ENCODE measurements at places on chromosomes 13 and 19.
A peak's percentile ranks its signal among the peaks of the same experiment; 100 is the strongest.

DNA sequence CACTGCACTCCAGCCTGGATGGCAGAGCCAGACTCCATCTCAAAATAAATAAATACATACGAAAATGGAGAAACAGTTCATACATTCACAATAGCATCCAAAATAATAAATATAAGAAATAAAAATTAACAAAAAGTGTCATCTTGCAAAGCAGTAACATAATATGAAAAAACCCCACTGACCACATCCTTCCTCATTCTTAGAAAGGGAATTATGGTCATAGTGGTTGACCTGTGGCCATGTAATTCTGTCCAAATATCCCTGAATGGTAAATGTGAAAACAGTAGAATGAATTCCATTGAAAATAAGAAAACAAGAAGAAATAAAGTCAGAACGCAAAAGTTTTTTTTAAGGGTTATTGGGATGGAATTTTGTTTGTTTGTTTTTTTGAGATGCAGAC is 7.0 kb upstream of the CDC42EP5 start:
- DNase-seq, result no peak

GRCh38 chr19:55753401-55753800 is 5.5 kb upstream of the RFPL4A start:
- DNase-seq, result no peak

- DNase-seq, result peak; percentile 86
Observed at GRCh38 chr19:31330761-31331160, 18.5 kb downstream of the TSHZ3 start.

GRCh38 chr19:58572818-58573657 is at the start of gene MZF1:
MZF1 (minus strand) TSS chr19:58573335; CDS start chr19:58571389, 1,946 bp downstream.
- peak; percentile 100 for DNase-seq

- no peak for DNase-seq
Observed at GRCh38 chr19:50720181-50720920, 749 bp upstream of the SHANK1 start.

GRCh38 chr13:42883142-42883541 is 101.8 kb downstream of the FAM216B start:
- no peak for DNase-seq

DNA sequence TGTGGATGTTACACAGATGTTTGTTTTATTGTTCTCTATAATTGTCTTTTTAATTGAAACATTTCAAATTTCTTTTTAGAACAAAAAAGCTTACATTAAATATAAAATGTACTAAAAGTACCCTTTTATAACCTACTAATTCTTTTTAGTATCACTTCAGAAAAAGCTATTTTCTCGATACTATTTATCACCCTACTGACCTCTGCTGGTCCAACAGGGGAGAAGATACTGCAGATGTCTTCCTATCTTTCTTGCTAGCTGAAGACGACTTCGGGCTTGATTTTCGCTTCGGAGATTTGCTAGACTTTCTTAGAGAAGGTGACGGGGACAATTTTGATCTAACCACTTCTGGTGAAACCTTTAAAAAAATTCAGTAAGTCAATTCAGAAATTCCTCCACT is 42.4 kb downstream of the ZC3H13 start:
- DNase-seq, result no peak

- no peak for DNase-seq
Observed at GRCh38 chr13:40272776-40273139, 393.7 kb downstream of the FOXO1 start.

DNA sequence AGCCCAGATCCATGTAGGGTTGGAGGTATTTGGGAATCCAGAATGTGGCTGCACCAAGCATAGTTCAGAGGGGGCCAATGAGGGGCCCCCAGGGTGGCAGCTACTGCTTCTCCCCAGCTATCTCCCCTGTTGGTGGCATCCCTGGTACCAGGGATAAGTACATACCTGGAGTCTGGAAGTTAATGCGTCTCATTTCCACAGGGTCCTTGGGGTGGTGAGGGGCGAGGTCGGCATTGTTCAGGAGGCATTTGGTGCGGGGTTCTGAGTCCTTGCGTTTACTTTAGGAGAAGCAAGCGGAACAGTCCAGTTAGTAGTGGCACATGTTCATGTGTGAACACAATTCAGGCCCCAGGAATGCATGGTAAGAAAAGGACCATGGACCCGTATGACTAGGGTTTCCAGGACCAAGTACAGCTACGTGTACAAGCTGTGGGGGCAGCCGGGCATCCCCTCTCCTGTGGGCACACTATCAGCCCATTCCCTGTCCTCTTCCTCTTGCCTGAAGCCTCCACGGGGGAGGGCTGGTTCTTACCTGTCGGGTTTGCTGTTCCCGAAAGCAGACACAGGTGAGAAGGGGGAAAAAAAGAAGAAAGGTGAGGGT is 122.3 kb downstream of the PTPRS start:
- DNase-seq, result peak; percentile 76

- DNase-seq, result no peak
Observed at GRCh38 chr19:44585371-44586133, 27.8 kb upstream of the IGSF23 start.

DNA sequence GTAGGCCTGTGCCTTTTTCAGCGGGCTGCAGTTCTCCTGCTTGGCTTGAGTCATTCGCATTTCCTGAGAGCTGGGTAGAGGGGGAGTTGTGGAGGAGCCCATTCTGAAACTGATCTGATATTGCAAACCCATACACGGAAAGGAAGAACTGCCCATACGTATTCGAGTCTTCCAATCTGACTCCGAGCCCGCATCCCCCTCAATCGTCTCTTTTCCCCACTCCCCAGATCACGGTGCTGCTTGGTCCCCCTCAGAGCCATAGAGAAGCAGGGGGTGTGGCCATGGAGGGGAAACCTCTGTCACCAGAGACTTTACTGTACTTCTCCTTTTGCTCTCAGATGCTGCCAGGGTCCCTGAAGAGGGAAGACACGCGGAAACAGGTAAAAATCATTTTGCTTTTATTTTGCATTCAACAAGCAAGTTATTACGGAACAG is at the start of gene CD22:
CD22 (plus strand) TSS at position 337 of the 435 bp plus-strand sequence. CDS start 2,854 bp downstream, outside the sequence.
- no peak for DNase-seq

DNA sequence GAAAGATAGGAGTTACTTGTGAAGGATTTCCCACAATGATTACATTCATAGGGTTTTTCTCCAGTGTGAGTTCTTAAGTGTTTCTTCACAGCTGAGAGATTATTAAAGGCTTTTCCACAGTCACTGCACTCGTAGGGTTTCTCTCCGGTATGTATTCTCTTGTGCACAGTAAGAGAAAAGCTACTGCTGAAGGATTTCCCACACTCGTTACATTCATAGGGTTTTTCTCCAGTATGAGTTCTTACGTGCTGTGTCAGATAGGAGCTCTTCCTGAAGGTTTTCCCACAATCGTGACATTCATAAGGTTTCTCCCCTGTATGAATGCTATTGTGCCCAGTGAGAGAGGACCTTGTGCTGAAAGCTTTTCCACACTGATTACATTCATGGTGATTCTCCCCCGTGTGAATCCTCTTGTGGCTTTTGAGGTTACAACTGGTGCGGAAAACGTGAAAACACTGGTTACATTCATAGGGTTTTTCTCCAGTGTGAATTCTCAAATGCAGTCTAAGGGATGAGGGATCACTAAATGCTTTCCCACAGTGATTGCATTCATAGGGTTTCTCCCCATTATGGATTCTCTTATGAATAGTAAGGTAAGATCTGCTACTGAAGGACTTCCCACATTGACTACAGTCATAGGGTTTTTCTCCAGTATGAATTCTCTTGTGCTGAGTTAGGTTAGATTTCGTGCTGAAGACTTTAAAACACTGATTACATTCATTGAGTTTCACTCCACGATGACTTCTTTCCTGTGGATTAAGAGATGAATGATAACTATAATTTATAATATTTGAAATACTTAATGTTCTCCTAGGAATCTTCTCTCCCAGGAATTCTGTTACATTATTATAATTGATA is 20.6 kb downstream of the ZNF558 start:
- no peak for DNase-seq

- DNase-seq, result no peak
Observed at GRCh38 chr19:45825917-45826893, 11.1 kb upstream of the RSPH6A start.

DNA sequence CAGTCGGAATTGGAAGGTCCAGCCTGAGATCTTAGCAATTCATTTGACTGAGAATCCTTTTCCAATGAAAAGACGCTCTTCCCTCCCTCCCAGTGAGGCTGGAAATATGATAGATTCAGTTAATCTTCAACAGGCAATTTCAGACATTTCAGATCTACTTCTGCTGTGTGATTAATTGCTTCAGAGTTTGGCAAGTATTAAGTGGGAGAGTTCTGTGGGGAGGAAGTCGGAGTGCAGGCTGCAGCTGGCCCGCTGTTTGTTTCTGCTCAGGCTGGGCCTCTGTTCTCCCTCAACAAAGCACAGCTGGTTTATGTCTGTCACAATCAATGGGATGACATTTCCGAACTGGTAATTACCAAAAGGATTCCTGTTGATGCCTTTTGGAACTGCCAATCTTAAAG is 178.2 kb downstream of the NDFIP2 start:
- no peak for DNase-seq

- DNase-seq, result no peak
Observed at GRCh38 chr13:33775339-33776108, 42.4 kb upstream of the RFC3 start.

GRCh38 chr19:54481326-54481930 is 8.3 kb upstream of the CDC42EP5 start:
- no peak for DNase-seq

GRCh38 chr13:110471833-110472162 is 89.7 kb downstream of the RAB20 start:
- no peak for DNase-seq

DNA sequence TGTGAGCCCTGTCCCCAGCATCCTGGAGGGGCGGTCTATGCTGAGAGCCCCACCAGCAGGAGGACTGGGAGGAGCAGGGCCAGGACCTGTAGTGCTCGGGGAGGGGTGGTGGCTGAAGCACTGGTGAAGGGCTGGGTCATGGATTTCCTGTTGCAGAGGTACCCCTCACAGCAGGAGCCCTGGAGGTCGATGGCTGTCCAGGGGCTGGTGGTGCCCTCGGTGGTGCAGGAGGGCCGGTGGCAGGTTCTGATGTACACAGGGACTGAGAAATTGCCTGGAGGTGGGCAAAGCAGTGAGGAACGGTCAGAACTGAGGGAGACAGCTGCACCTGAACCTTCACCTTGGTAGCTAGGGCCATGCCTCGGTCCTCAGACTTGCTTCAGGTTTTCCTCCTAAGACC is 4.7 kb downstream of the LYPD5 start:
- peak; percentile 73 for DNase-seq

GRCh38 chr13:74919914-74920313 is 562.1 kb downstream of the TBC1D4 start:
- DNase-seq, result no peak

- no peak for DNase-seq
Observed at GRCh38 chr19:41206926-41207750, 11.9 kb upstream of the AXL start.

DNA sequence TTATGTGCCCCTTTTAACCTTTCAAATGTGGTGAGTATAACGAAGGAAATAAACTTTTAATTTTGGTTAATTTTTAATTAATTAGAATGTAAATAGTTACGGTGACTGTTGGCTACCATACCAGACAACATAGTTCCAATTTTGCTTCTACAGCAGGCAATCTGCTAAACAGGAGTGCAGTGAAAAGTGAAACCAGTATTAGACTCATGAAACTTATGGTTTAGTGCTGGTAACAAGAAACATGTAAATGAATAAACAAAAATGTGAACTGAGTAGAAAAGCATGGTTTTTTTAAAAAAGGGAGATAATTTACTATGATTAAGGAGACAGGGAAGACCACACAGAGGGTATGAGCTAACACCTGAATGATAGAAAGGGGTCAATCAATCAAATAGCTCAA is 478.4 kb downstream of the PCDH9 start:
- DNase-seq, result no peak

- DNase-seq, result no peak
Observed at GRCh38 chr13:92807353-92807752, 419.3 kb upstream of the GPC6 start.

GRCh38 chr13:73372666-73373627 is 314.1 kb downstream of the KLF5 start:
- DNase-seq, result no peak

- DNase-seq, result no peak
Observed at GRCh38 chr13:103097366-103097928, 31.2 kb upstream of the SLC10A2 start.

DNA sequence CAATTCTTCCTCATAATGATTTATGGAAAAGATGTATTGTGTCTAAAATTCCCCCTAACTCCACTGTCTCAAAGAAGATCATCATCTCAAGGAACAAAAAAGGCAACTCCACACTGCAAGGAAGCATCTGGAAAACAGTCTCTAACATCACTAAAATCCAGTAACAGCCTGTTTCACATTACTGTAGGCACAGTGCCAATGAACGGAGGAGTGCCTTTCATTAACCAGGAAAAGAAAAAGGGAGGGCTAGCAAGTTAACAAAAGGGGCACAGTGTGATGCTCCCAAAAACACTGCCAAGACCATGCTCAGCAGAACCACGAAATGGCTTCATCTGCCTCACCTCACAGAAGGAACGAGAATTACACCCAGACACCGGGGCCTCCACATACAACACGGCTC is 8.5 kb downstream of the TMTC4 start:
- DNase-seq, result no peak

DNA sequence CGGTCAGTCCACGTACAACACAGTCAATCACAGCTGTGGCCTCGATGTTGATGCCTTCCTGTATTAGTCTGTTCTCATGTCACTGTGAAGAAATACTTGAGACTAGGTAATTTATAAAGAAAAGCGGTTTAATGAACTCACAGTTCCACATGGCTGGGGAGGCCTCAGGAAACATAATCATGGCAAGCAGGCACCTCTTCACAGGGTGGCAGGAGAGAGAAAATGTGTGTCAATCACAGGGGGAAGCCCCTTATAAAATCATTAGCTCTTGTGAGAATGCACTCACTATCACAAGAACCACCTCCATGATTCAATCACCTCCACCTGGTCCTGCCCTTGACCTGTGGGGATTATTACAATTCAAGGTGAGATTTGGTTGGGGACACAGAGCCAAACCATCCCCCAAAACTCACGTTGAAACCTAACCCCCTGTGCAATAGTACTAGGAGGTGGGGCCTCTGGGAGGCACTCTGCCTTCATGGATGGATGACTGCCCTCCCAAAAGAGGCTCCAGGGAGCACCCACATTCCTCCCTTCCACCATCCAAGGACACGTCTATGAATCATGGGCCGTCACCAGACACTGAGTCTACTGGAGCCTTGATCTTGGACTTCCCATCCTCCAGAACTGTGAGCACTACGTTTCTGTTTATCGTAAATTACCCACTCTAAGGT is 2.3 kb upstream of the PROZ start:
- DNase-seq, result no peak

- no peak for DNase-seq
Observed at GRCh38 chr19:6412447-6413091, 12.0 kb downstream of the KHSRP start.

- peak; percentile 95 for DNase-seq
Observed at GRCh38 chr19:17947815-17948513, 15.1 kb downstream of the CCDC124 start.

GRCh38 chr13:39364947-39365468 is 238.0 kb downstream of the LHFPL6 start:
- no peak for DNase-seq

- no peak for DNase-seq
Observed at GRCh38 chr19:41861116-41861768, 1.2 kb downstream of the RPS19 start.

- DNase-seq, result no peak
Observed at GRCh38 chr13:20636079-20636478, 67.4 kb upstream of the IL17D start.

Measured in mesenteric fat pad (tissue), 1 donor.